ENCODE measurements at places on chromosomes 6 and 20. TPM values are rescaled to one million over a fixed set of nuclear protein-coding genes. Genes with fewer than 3 reads are reported as not detected.

The SPINT4 gene
- total RNA-seq = not detected

The ZSCAN31 gene
- total RNA-seq = 5.7 TPM

The ANKEF1 gene
- total RNA-seq = 0.97 TPM

The SLPI gene
- not detected for total RNA-seq

The C6orf52 gene
- total RNA-seq = 1.8 TPM

The CALHM4 gene
- 2.7 TPM for total RNA-seq

DNA sequence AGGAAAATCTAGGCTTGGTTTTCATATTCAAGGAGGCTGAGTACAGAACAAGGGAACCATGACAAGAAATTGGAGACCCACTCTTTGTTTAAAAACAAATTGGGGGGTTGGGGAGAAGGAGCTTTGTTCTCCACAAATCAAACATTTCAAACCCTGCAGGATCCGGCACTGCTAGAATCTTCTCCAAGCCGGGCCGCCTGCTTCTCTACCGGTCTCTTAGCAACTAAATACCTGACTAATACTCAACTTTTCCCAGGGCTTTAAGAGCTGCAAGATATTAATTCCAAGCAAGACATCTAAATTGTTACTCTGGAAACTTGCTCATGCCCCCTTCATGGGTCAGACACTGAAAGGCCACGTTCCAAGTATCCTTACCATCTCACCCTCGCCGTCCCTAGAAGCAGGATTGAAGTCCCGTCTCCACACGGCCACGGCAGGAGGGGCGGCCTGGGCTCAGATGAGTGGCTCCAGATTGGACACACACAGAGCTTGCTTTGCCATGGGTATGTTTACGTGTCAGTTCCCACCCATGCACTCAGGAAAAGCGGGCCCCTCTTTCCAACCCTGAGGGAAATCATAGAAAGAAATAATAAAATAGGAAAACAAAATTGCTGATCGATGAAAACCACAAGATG lies 126.4 kb upstream of the CDH4 start:
- no peak for ATAC-seq

DNA sequence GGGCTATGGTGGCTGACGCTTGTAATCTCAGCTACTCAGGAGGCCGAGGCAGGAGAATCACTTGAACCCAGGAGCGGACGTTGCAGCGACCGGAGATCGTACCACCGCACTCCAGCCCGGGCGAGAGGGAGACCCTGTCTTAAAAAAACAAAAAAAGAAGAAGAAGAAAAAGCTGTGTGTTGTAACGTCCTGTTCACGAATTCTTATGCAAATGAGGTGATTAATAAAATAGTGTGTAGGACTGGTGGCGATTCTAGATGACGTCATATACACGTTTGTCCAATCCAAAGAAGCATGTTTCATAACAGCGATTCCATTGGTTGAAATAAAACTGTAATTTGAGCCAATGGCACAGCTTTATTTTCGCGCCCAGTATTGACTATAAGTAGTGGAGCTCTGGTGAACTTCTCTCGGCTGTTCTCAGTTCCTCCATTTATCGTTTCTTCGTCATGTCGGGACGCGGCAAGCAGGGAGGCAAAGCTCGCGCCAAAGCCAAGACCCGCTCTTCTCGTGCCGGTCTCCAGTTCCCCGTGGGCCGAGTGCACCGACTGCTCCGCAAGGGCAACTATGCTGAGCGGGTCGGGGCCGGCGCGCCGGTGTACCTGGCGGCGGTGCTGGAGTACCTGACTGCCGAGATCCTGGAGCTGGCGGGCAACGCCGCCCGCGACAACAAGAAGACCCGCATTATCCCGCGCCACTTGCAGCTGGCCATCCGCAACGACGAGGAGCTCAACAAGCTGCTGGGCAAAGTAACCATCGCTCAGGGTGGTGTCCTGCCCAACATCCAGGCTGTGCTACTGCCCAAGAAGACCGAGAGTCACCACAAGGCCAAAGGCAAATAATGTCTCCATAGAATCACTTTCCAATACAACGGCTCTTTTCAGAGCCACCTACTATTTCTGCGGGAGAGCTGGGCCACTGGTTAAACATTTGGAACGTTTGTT lies 47.0 kb downstream of the OR2B2 start:
- peak; percentile 80 for ATAC-seq

DNA sequence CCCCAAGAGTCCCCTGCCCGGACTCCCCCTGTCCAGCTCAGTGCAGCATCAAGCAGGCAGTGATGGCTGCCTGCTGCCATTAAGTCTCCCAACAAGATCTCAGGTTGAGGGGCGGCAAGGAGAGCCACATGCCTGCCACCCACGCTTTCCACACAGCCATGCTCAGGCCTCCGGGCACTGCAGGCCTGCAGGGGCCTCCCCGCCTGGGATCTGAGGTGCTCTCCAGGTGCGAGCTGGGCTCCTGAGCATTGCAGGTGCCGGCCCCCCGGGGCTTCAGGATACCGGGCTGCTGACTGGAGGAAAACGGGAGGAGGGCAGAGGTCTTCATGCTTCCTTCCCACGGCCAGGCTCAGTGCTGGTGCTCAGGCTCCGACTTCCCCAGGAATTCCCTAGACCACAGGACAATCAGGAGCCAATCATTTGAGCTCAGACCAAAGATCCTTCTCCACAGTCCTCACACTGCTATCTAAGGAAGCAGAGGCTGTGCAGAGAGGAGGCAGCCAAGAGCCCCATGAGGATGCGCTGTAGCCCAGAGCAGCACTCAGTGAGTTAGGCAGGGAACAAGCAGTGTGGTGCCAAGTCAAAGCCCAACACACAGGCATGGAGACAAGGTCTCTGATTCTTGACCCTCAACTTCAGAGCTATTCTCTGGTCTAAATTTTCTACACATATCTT lies 52.7 kb downstream of the PYGB start:
- ATAC-seq = peak; percentile 13

GRCh38 chr6:27531772-27532459 lies 59.0 kb upstream of the ZNF184 start:
- no peak for ATAC-seq

GRCh38 chr6:52403627-52404026 lies 16.5 kb upstream of the EFHC1 start:
- no peak for ATAC-seq

DNA sequence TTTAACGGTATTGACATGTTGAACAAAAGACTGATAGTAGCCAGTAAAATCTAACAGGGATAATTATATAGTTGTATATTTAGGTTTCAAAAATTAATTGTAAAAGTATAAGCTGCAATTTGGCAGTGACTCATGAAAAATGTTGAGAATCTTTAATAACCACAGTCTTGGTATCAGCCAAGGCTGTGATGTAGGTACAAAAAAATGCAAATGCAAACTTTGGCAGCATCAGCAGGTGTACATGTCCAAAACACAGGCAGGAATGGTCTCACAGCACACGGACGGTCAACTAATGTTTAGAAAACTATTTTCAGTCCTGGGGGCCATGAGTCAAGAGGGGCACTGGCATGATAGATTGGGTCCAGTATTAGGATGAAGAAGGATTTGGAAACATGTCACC lies 58.5 kb upstream of the BEND3 start:
- ATAC-seq = no peak

- ATAC-seq = no peak
These were observed 196.9 kb downstream of the LRFN2 start for GRCh38 chr6:40390144-40390800.

DNA sequence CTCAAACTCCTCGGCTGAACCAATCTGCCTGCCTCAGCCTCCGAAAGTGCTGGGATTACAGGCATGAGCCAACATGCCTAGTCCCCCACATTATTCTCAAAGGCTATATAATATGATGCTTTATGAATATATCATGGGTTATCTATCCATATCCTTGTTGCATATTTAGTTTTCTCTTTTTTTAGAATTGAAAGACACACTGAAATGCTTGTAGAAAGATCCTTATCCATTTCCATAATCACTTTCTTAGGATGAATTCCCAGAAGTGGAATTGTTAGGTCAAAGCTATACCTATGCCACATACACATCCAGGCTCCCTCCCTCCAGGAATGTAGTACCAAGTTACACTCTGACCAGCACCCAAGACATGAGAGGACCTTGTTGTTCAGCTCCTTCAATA lies 2.5 kb upstream of the ARFGEF3 start:
- ATAC-seq = no peak

- ATAC-seq = no peak
These were observed 220.4 kb upstream of the ZNF217 start for GRCh38 chr20:53814060-53814459.

GRCh38 chr6:105566503-105566902 lies 163.6 kb upstream of the PREP start:
- ATAC-seq = no peak

- no peak for ATAC-seq
These were observed 169.2 kb downstream of the GRM4 start for GRCh38 chr6:33976437-33977360.

DNA sequence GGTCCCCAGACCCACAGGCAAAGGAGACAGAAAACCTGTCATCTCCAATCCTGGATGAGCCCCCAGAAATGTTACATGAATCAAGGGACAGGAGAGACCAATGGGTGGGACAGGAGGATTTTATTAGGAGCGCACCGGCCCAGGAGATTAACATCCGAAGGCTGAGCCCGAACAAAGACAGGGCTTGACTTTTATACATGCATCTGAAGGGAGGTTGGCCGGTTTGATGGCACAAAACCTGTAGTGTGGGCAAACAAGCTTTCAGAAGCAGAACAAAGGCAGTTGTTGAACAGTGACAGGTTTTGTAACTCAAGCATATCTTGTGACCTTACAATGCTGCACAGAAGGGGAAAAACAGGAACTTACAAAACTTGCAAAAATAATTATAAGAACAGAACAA lies 83.9 kb upstream of the GPR6 start:
- ATAC-seq = no peak

DNA sequence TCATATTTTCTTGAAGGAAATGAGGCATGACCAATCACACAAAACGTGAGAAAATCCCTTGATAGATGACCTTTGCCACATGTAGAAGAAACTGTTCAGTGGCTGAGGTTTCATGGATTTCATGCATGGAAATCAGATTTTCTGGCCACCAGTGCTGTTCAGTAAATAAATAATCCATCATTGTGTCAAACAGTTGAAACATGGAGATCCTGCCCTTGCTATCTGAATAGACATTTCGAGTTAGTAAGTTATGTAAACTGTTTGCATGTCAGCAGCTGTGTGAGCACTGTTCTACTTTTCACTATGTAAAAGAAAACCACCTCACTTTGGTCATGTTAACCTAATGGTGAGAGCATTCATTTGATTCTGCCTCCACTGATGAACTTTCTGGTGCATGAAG lies 793.9 kb upstream of the EPHA7 start:
- ATAC-seq = peak; percentile 23

- no peak for ATAC-seq
These were observed 428.1 kb upstream of the NOX3 start for GRCh38 chr6:155883741-155884140.

- peak; percentile 31 for ATAC-seq
These were observed 2.9 kb downstream of the TFAP2A start for GRCh38 chr6:10411971-10412460.

DNA sequence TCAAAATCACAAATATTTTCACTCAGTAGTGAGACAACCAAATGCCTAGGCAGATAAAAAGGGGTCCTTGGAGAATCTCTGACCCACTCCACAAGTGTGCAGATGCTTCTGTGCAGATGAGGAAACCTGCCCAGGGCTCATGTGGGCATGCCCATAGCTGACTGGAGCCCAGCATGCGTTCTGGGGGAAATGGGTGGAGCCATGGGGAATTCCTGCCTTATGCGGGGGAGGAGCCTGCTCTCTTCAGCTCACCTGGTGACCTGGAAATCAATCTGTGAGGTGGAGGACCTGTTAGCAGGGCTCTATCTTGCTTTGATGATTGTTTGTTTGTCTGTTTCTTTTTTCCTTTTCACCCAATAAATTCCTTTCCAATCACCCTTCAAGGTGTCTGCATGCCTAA lies 23.4 kb upstream of the PLN start:
- no peak for ATAC-seq

Data from motor neuron (in vitro differentiated cells).